GM12892 (cell line): ENCODE measurements at places on chromosomes 3 and 15.

GRCh38 chr15:47834093-47834492, 116.8 kb downstream of the SEMA6D start:
- no peak for DNase-seq

- no peak for DNase-seq
Measured at GRCh38 chr3:104629038-104629437, 737.7 kb upstream of the ALCAM start.

GRCh38 chr3:50674349-50675178, at the start of gene DOCK3:
Gene DOCK3 (plus strand): TSS chr3:50674927. CDS start chr3:50675264, 337 bp downstream.
- peak; percentile 63 for DNase-seq

DNA sequence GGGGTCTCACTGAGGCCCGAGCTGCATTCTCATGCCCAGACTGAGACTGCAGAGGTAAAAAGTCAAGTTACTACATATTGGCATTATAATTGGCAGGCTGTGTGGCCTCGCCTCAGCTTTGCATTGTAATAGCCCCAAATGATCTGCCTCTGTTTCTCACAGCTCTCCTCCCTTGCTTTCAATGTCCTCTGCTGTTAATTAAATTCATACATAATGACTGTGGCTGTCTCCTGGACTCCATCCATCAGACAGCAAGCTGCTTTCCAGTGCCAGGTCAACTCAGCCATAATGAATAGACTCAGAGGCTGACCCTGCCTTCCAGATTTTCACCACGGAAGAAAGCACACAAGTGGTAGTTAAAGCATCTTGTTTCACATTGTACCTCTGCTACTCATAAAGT, 7.6 kb upstream of the RTP4 start:
- no peak for DNase-seq

GRCh38 chr15:78365917-78366316, 25.8 kb downstream of the CRABP1 start:
- no peak for DNase-seq

GRCh38 chr3:127226946-127227842, 34.3 kb downstream of the PRR23E start:
- peak; percentile 55 for DNase-seq

DNA sequence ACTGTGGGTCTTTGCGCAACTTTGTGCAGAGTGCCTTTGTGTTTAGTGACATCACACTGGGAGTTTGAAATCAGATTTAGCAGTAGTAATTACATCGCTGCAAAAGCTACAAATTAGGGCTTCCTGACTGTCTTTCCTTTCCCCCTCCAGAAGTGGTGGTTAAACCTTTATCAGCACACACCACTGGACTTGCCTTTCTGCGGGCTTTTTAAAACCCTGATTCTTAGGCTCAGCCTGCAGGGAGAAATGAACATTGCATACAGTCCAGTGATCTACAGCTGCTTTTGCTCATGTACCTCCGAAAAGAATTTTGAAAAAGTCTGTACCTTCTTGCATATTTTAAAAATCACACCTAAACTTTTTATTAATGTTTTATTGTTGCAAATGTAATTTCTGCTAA, 219.7 kb upstream of the NAALADL2 start:
- no peak for DNase-seq

- DNase-seq: no peak
Measured at GRCh38 chr15:33159726-33160453, 34.6 kb downstream of the FMN1 start.

DNA sequence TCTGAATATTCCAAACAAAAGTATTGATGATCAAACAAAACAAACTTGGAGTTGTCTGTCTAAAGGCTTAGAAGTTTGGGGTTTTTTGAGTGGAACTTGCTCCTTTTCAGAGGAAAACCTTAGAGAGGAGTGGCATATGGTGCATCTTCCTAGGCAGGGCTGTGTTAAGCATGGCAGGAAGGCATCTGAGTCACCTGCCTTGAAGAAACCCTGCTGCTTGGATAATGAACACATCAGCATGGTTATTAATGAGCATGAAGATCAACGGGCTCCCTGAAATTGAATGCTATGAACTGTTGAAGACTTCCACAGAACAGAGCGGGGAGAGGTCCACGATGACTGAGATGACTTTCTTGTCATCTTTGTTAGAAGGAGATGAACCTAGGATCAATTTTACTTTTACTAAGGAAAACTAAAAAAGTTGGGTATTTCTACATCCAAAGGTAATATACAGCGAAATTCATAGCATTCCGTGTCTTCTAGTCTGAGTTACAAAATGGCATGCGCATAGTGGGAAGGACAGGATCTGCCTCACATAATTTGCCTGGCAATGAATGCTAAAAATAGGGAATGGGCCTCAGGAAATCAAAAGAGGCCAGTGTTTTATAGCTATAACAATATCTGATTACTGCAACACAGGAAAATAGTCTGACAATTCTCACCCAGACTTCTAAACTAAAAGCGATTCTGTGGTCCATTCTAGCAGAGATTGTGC, 11.6 kb upstream of the TMED3 start:
- DNase-seq: no peak

- DNase-seq: no peak
Measured at GRCh38 chr3:124315215-124316033, 323.5 kb upstream of the ROPN1 start.

GRCh38 chr3:151082880-151083838, 2.3 kb upstream of the MED12L start:
- DNase-seq: no peak

DNA sequence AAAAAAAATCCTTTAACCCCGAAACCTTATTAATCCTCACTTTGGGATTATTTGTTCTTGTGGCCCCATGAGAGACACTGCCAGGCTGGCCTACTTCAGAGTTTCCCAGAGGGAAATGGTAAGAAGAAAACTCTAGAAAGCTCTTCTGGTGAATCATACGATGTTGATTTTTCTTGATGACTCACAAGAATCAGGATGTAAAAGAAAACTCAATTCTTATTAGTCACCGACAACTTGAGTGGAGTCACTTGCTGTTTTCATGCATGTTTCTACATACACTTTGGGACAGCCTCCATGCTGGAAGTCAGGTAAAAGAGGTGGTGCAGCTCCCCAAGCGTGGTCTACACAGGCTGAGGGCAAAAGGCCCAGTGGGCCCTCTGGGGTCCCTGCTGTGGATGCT, 42.8 kb downstream of the MYO5C start:
- DNase-seq: no peak

DNA sequence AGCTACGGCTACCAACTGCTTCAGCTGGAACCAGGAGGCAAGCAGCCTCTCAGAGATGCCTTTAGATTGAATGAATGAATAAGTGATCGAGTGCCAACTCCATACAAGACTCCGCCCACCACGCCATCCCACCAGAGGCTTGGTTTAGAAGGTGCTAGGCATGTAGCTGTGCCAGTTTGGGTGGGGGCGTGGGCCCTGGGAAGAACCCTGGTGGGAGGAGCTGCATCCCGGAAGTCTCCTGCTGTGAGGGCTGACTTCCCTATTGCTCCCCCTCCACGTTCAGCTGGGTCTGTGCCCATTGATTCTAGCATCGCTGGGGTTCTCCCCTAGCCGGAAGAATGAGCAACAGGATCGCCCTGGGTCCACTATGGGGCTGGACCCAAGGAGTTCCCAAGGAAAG, 20.9 kb downstream of the LINGO1 start:
- DNase-seq: no peak

DNA sequence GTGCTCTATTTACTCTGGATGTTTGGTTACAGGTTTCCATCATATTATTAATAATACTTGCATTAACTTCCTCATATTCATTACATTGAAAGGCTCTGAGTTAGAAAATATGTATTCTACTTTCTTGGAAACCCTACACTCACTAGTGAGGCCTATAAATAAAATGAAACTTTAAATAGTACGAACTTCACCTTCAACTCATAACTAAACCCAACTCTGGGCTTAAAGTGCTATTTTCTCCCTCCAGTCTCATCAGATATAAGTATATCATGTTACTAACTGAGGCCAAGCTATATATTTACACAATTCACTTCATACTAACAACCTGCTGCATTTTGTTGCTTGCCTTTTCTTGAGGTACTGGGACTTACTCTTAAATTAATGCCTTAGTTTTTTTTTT, 306.7 kb downstream of the TIGIT start:
- DNase-seq: no peak

DNA sequence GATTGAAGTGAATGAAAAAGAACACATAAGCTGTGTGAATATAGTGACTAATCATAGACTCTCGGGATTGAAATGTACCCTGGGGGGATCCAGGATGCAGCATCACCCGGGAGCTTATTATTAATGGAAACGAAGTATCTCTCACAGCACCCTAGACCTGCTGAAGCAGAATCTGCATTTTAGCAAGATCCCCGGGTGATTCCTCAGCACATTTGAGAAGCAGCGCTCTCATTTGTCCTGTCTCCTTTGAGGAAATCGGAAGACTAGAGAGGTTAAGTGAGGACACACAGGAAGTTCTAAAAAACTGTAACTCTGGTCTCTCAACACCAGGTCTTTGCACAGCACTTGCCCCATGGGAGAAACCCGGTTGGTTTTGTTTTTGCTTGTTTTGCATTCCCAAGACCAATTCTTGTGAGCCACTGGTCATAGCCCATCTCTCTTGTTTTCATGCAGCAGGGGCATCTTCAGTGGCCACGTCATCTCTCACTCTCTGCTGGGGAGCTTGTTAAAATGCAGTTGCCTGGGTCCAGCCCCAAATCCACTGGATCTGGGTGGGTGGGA, 30.2 kb downstream of the ZNF710 start:
- peak; percentile 55 for DNase-seq

DNA sequence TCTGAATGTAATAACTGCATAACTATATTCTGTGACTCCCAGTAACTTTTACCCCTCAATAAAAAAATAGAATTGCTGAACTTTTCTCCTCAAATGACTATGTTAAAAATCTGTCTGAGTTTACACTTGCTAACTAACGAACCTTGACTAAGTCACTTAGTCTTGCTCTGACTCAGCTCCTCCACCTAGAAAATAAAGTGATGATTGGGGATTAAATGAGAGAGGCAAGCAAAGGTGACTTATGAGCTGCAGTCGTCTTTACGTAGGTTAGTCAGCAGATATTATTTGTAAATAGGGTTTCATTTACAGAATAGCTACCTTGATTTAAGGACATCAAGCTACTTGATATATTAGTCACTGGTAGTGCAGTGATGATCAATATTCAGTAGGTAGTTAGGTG, 476.9 kb downstream of the MECOM start:
- DNase-seq: no peak

GRCh38 chr3:120264963-120265362, 20.1 kb downstream of the GPR156 start:
- DNase-seq: no peak

GRCh38 chr3:130743354-130743753, 3.3 kb downstream of the PIK3R4 start:
- DNase-seq: no peak

DNA sequence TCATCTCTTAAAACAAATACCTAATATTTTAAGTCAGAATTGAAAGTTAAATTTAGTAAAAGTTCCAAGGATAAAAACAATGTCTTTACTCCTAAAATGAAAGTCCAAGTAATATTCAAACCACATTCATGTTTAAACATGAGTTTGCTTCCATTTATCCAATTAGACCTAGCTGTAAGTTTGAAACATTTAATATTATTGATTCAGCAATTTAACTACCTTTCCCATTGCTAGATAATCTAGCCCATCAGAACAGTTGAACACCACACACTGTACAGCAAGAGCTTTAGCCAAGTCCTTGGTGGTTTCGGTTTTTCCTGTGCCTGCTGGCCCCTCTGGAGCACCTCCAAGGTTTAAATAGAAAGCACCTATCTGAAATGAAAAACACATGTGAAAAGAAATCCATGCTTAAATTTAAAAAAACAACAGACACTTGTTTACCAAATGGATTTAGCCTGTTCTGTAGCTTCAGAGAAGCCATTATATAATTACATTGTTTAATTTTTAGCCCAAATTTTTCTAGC, 97.8 kb downstream of the DNAH12 start:
- DNase-seq: no peak

DNA sequence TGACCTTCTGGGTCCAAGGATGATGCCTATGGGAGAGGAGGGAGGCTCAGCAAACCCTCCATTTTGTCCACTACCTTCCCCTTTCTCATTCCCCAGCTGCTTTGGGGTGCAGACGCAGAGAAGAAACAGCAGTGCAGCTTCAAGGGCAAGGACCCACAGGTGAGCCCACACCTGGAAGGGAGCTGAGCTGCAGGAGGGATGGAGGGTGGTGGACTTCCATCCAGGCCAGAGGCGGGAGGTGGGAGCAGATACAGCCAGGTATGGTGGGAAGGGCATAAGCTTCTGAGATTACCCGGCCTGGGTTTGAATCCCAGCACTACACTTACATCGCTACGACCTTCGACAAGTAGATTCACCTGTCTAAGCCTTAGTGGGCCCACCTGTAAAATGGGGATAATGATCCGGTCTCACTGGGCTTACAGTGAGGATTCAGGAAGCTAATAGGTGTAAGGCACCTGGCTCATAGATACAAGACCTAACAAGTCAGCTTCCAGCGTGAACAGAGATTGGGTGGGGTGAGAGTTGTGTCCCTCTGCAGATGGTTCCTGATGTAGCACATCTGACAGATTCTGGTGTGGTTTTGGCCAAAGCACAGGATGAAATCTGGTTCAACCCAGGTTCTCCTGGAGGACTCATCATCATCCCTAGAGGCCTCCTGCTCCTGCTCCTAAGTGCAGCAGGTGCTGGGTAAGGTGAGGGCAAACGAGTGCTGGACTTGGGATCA, 15.9 kb downstream of the CIB1 start:
- DNase-seq: no peak

DNA sequence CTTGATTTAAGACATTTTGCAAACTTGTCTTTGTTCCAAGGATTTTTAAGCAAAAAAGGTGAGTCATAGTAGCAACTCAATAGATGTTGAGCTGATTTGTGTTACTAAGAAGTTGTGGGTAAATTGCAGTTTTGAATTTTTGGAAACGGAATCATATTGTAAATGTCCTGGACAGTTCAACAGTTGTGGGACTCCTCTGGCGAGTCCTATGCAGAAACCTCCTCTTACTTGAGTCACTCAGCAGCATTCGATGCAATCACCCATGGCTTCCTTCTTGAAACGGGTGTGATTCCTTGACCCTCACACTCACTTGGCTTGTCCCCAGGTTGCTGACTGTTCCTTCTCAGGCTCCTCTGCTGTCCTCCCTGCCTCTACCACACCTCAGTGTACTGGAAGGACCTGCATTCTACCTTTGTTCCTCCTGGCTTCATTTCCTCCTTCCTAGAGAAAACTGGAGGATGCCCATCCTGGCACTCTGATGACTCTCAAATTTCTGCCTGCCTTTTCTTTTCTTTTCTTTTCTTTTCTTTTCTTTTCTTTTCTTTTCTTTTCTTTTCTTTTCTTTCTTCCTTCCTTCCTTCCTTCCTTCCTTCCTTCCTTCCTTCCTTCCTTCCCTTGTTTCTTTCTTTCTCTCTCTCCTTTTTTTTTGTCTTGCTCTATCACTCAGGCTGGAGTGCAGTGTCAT, 52.8 kb upstream of the DGKG start:
- DNase-seq: no peak

- no peak for DNase-seq
Measured at GRCh38 chr15:91941871-91942658, 88.6 kb downstream of the SLCO3A1 start.

DNA sequence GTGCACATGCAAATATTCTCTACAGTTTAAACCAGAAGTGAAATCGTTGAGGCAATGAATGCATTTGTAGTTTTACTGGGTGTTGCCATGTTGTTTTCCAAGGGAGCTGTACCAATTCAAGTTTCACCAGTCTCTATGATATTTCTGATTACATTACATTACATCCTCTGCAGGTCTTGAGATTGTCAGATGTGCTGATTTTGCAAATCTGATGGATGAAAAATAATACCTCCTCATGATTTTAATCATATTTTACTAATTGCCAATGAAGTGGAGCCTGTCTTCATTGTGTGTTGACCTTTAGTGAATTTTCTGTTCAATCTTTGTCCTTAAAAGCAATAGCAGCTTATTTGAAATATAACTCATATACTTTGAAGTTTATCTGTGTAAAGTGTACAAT, 282.4 kb downstream of the NR2F2 start:
- DNase-seq: no peak

- DNase-seq: no peak
Measured at GRCh38 chr3:139572847-139573672, 33.5 kb upstream of the RBP1 start.
